ENCODE measurements at places on chromosomes 6 and 20.

GRCh38 chr6:99613705-99614429 is 7.2 kb downstream of the PRDM13 start:
- H3K4me3 ChIP-seq = peak overlapping the region; percentile 48
- H3K27ac ChIP-seq = no peak overlapping the region
- peaks cover 36% of the 10 kb centered on the region for H3K4me1 ChIP-seq
- peaks cover 75% of the 10 kb centered on the region for H3K27me3 ChIP-seq

GRCh38 chr6:56048601-56049000 is 173.2 kb upstream of the BMP5 start:
- DNase-seq = no peak
- no peak overlapping the region for H3K27ac ChIP-seq
- H3K27me3 ChIP-seq = no peaks in the 10 kb centered on the region

DNA sequence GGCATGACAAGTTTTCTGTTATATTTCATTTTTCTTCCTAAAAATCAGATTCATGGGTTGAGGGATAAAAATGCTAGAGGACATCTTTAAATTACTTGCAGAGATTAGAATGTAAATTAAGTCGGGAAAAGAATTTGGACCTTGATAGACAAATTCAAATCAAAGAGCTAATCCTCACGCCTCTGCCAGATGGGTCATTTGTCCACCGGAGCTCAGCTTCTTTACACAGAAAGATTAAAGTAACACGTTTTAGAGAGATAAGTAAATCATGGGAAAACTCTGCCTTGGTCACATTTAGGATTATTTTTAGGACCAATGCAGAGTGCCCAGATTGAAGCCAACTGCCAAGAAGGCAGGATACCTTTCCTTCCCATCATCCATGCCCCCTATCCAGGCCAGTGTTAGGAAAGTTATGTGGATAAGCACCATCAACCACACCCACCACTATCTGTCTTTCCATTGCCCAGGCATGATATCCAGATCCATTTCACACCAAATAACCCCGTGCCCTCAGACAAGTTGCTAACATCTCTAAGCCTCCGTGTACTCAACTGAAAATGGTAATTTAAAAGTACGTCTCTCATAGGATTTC is 397.4 kb upstream of the PLCB4 start:
- H3K27ac ChIP-seq = no peak overlapping the region
- H3K27me3 ChIP-seq = no peaks in the 10 kb centered on the region
- no peak for DNase-seq
- no peaks in the 10 kb centered on the region for H3K36me3 ChIP-seq
- no peak overlapping the region for H3K4me3 ChIP-seq

DNA sequence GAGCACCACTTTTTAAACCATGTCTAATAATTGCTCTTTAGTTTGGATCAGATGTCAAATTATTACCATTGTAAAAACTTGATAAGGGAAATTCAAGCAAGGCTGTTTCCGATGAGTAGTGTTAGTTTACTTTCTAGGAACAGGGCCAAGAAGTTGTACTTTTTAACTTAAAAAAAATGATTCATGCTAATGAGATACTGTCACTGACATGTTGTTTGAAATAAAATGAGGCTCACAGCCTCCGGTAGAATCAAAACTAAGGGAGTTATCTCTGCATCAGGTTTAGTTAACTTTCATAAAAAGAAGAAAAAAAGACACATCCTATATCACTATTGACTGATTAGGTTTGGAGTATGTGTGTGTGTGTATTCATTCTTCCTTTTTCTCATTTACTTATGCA is 55.2 kb upstream of the SUPT3H start:
- peaks cover 82% of the 10 kb centered on the region for H3K4me1 ChIP-seq
- no peak for DNase-seq

- H3K36me3 ChIP-seq = no peaks in the 10 kb centered on the region
- DNase-seq = no peak
- no peak overlapping the region for H3K27ac ChIP-seq
- no peaks in the 10 kb centered on the region for H3K4me1 ChIP-seq
These were observed 70.7 kb downstream of the SOBP start for GRCh38 chr6:107560657-107561056.

- no peak for DNase-seq
- H3K4me3 ChIP-seq = no peak overlapping the region
- no peaks in the 10 kb centered on the region for H3K36me3 ChIP-seq
- H3K27me3 ChIP-seq = no peaks in the 10 kb centered on the region
- no peak overlapping the region for H3K27ac ChIP-seq
These were observed 167.3 kb upstream of the GMDS start for GRCh38 chr6:2412731-2413130.

GRCh38 chr6:36780442-36781177 is 58.6 kb downstream of the CPNE5 start:
- H3K27me3 ChIP-seq = peaks cover 20% of the 10 kb centered on the region
- no peaks in the 10 kb centered on the region for H3K36me3 ChIP-seq
- H3K4me3 ChIP-seq = no peak overlapping the region
- DNase-seq = no peak
- H3K27ac ChIP-seq = no peak overlapping the region
- peaks cover 10% of the 10 kb centered on the region for H3K4me1 ChIP-seq

DNA sequence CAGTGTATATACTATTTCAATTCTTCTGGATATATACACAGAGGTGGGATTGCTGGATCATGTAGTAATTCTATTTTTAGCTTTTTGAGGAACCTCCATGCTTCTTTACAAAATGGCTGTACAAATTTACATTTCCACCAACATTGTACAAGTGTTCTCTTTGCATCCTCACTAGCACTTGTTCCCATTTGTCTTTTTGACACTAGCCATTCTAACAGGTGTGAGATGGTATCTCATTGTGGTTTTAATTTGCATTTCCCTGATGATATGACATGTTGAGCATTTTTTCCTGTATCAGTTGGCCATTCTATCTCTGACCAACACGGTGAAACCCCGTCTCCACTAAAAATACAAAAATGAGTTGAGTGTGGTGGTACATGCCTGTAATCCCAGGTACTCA is 68.1 kb upstream of the PMEPA1 start:
- H3K4me3 ChIP-seq = no peak overlapping the region
- H3K36me3 ChIP-seq = no peaks in the 10 kb centered on the region
- H3K27me3 ChIP-seq = peaks cover 20% of the 10 kb centered on the region
- no peaks in the 10 kb centered on the region for H3K4me1 ChIP-seq

GRCh38 chr6:105174512-105174911 is 5.3 kb downstream of the POPDC3 start:
- H3K27me3 ChIP-seq = peaks cover 44% of the 10 kb centered on the region
- peaks cover 2% of the 10 kb centered on the region for H3K4me1 ChIP-seq
- no peaks in the 10 kb centered on the region for H3K36me3 ChIP-seq

- DNase-seq = no peak
- H3K4me3 ChIP-seq = no peak overlapping the region
- no peak overlapping the region for H3K27ac ChIP-seq
- no peaks in the 10 kb centered on the region for H3K4me1 ChIP-seq
- H3K36me3 ChIP-seq = no peaks in the 10 kb centered on the region
These were observed 680.9 kb downstream of the MAFB start for GRCh38 chr20:40008177-40008576.

DNA sequence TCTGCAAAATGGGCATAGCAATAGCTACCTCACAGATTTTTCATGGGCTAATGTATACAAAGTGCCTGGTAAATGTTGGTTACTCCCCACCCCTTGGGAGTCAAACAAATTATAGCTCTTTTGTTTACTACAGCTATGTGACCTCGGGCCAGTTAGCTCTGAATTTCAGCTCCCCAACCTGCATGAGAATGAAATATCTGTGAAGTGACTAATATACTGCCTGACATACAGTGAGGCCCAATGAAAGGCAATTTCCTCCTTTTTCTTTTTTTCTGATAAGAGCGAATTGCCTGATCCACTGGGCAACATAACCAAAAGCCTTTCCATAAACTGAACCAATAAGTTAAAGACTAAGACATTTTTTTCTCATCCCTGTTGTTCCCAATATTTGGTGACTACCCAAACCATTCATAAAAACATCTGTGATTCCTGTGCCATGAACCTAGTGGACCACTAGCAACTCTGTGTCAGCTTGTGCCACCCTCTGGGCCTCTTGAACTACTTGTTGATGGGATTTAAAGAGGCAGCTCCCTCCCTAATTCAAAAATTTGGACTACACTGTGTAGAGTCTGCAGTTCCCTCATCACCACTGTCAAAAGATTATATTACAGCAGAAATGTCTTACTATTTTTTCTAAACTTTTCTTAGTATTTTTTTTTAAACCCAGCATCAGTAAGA is 91.9 kb upstream of the TMEM30A start:
- DNase-seq = no peak
- no peaks in the 10 kb centered on the region for H3K4me1 ChIP-seq

DNA sequence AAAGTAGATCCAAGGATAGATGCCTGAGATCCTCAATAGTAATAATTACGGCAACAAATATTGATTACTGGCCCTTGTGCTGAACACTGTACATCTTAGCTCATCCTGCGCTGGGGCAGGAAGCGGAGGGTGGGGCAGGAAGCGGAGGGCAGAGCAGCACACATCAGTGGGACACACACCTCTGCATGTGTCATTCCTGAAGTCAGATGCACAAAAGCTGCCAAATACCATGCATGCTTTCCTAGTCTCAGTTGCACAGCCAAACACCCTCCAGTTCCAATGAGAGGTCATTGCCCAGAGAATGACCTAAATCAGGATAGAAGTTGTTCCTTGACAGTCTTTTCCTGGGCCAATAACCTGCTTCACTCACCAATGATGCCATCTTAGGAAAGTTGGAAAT is 74.4 kb upstream of the FOXC1 start:
- H3K27me3 ChIP-seq = no peaks in the 10 kb centered on the region
- H3K27ac ChIP-seq = peak overlapping the region; percentile 84
- peaks cover 4% of the 10 kb centered on the region for H3K36me3 ChIP-seq
- H3K4me1 ChIP-seq = peaks cover 23% of the 10 kb centered on the region

- no peak overlapping the region for H3K27ac ChIP-seq
- no peak for DNase-seq
- H3K4me1 ChIP-seq = no peaks in the 10 kb centered on the region
- H3K36me3 ChIP-seq = no peaks in the 10 kb centered on the region
- H3K4me3 ChIP-seq = no peak overlapping the region
These were observed 406.5 kb downstream of the BTBD9 start for GRCh38 chr6:38233161-38233791.

GRCh38 chr6:117156741-117157140 is 108.6 kb upstream of the VGLL2 start:
- no peak overlapping the region for H3K4me3 ChIP-seq
- no peak for DNase-seq
- H3K4me1 ChIP-seq = no peaks in the 10 kb centered on the region
- H3K27me3 ChIP-seq = no peaks in the 10 kb centered on the region

DNA sequence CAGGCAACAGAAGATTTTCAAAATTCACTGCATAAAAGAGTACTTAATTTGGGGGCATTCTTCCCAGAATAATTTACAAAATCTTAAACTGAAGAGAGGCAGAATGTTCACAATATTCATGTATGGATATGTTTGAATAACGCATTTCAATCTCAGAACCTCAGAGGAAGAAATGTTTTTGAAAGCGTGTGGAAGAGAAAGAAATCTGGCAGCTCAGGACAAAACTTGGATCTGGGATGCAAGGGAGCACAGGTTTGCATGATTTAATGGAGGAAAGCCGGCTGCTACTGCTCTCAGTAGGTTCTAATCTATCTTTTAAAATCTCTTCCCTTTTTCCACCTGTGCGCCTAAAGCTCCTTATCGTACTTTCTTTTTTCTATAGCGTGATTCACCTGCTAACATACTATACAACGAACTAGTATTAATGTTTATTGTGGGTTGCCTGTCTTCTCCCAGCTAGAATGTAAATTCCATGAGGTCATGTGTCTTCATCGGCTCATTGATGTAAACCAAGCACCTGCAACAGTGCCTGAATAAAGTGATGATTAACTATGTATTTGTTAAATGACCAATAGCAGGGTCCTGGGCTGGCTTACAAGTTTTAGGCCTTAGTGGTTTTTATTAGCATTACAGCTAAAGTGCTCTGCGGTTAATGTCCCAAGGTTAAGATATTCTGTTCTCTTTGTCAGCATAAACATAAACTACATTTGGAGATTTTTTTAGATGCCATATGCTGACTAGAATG is 15.3 kb downstream of the PRL start:
- no peaks in the 10 kb centered on the region for H3K36me3 ChIP-seq
- no peak overlapping the region for H3K27ac ChIP-seq
- no peak for DNase-seq
- no peak overlapping the region for H3K4me3 ChIP-seq
- H3K4me1 ChIP-seq = no peaks in the 10 kb centered on the region

DNA sequence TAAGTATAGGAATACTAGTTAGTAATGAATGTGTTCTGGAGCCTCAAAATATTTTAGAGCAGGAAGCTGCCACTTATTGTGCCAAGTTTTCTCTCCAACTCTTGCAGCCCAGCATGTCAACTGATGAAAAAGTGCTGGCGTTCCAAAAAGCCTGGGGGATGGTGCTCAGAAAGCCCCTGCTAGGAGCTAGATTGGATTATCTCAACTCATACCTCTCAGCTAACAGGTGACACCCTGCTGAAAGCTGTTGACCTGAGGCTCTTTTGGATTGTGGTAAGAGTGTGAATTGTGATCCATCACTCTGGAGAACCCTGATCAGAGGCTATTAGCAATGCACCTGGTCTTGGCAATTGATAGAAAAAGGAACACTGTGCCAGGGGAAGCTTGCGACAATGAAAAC is 580.4 kb downstream of the EYS start:
- no peak overlapping the region for H3K4me3 ChIP-seq
- no peak for DNase-seq
- H3K27ac ChIP-seq = no peak overlapping the region
- H3K4me1 ChIP-seq = no peaks in the 10 kb centered on the region
- no peaks in the 10 kb centered on the region for H3K27me3 ChIP-seq

DNA sequence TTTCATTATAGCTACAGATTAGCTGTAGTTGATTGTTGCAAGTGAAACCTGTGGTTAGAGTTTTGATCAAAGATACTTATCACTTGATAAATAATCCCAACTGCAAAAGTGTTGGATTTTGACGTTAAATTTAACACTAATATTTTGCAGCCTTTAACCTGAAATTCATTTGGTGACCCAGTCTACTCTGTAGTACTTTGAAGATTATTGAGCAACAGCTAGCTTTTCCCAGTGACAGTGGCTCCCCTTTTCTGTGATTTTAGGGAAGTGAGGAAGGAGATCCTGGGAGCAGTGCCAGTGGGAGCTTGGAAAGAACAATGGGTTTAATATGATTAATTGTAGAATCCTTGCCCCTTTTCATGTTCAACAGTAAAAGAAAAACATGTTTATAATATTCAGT is 76.9 kb downstream of the NCOA3 start:
- H3K4me1 ChIP-seq = peaks cover 64% of the 10 kb centered on the region
- no peak overlapping the region for H3K4me3 ChIP-seq
- H3K36me3 ChIP-seq = peaks cover 33% of the 10 kb centered on the region
- H3K27ac ChIP-seq = no peak overlapping the region
- DNase-seq = no peak
- no peaks in the 10 kb centered on the region for H3K27me3 ChIP-seq

GRCh38 chr6:149332602-149333265 is 15.2 kb downstream of the TAB2 start:
- no peaks in the 10 kb centered on the region for H3K27me3 ChIP-seq
- peaks cover 94% of the 10 kb centered on the region for H3K4me1 ChIP-seq
- no peak for DNase-seq
- peak overlapping the region; percentile 16 for H3K27ac ChIP-seq

All from activated CD4-positive, alpha-beta memory T cell treated with anti-CD3 and anti-CD28 coated beads, Interleukin-2, amount 10 ng/mL, durations not matched to agents 7 days and 5 days (primary cell).